NCI-H460 (cell line): ENCODE measurements at places on chromosomes 7 and 10. TPM values are rescaled to one million over a fixed set of nuclear protein-coding genes. Genes with fewer than 3 reads are reported as not detected.

Gene CPEB3
- 3.4 and 3.5 TPM in 2 replicates for total RNA-seq

Gene GRM8
- 0.46 TPM in 1 of 2 replicates, not detected in the other for total RNA-seq

Gene UNC5B
- 50.9 and 55.2 TPM in 2 replicates for total RNA-seq

Gene KAZALD1
- 31.3 and 36.1 TPM in 2 replicates for total RNA-seq

Gene METTL27
- 4.3 and 5.1 TPM in 2 replicates for total RNA-seq

Gene MMD2
- total RNA-seq: not detected in 2 replicates

Gene UPK3B
- 0.15 TPM in 1 of 2 replicates, not detected in the other for total RNA-seq

Gene PPP1R3C
- 160 and 177 TPM in 2 replicates for total RNA-seq

Gene FAM25A
- total RNA-seq: not detected in 2 replicates

DNA sequence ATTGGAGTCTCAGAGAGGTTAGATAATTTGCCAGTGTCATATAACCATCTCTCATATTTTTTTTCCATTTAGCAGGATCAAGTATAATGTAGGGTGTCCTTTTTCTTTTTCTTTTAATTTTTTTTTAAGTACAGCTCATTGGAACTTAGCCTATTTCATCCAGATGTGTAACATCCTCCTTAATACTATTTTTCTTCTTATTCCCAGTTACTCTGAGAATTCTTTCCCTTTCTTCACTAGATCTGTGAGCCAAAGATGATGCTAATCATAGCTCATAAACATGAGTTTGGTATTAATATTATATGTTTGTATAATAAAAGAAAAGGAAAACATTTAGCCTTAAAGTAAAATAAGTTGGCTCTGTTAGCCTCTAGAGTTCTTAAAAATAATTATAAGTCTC, 32.8 kb downstream of the PPP1R9A start:
- DNase-seq: no peak

DNA sequence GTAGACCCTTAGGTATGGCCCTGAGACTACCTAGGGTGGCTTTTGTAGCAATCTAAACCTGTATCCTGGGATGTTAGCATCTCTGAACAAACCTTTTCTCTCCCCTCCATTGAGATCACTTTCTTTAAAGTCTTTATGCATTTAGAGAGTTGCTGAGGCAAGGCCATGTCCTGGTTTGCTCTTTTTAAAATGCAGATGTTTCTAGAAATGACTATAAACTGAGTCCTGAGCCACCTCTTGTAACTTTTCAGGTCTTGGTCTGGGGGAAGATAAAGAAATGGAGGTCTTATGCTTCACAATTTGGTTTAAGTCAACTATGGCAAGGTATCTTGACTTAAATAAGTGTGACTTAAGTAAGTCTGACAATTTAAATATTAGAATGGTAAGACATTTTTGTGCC, 78.0 kb downstream of the AUTS2 start:
- no peak for DNase-seq

- DNase-seq: no peak
These were observed 29.2 kb upstream of the NAMPT start for GRCh38 chr7:106313966-106314365.

- no peak for DNase-seq
These were observed 132.0 kb downstream of the WNT2 start for GRCh38 chr7:117190746-117191435.

DNA sequence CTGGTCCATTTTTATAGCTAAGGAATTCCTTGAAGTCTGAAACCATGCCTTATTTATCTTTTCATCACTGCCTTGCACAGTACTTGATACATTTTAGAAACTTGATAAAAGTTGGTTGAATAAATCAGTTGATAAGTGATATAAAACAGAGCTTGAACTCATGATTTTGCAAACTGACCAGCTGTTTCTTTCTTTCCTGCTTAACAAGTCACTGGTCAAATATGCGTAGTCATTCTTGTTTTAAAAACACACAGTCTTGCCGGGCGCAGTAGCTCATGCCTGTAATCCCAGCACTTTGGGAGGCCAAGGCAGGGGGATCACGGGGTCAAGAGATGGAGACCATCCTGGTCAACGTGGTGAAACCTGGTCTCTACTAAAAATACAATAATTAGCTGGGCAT, 6.3 kb downstream of the TPST1 start:
- DNase-seq: no peak

DNA sequence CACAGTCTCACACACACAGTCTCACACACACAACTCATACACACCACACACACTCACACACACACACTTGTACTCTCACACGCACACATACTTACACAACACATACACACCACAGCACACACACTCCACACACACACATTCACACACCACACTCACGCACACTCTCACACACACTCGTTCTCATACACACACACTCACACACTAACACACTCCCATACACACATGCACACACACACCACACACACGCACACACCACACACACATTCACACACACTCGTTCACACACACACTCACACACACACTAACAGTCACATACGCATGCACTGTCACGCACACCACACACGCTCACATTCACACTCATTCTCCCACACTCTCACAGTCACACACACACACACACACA, 109.8 kb downstream of the PRLHR start:
- no peak for DNase-seq

DNA sequence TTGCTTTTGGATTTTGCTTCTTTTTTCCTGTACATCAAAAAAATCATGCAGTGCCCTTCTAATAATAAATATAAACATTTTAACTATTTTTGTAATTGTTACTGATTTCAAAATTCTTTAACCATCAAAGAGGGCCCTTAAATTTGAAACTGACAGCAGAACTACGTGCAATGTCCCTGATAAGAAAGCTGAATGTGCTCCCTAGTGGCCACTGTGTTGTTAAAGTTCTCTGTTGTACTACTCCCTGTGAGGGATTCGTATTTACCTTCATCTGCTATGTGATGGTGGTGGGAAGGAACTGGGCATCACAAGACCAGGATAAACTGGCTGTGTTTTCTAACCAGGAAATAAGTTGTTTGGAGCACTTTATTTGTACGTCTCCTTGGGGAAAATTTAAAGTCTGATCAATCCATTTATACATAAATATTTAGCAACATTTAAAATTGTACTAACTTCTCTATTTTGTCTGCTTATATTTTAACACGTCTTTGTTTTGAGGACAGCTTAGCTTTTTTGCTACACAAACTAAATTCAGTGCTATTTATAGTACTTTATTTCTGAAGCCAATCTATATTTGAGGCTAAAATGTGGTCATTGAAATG, 322.4 kb downstream of the HGF start:
- peak; percentile 52 for DNase-seq

DNA sequence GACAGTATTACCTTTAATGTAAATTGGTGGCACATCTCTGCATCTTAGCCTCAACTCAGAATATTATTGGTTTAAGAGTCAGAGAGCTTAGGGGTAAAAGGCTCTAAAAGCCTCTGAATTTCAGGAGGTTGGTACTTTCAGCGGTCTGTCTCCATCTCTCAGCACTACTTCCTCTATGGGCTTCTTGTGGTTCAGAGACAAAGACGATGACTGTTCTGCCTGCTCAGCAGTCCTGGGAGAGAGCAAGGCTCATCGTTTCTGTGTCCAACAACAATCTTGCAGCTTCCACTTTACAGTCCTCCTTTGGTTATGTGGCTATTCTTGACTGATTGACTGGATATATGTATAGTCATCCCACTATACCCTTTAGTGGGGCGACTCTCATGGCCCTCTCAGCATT, 394.7 kb downstream of the AUTS2 start:
- no peak for DNase-seq

- no peak for DNase-seq
These were observed 7.5 kb downstream of the HOXA4 start for GRCh38 chr7:27123007-27123476.

- DNase-seq: peak; percentile 53
These were observed 5.8 kb upstream of the C1GALT1 start for GRCh38 chr7:7176406-7177043.

DNA sequence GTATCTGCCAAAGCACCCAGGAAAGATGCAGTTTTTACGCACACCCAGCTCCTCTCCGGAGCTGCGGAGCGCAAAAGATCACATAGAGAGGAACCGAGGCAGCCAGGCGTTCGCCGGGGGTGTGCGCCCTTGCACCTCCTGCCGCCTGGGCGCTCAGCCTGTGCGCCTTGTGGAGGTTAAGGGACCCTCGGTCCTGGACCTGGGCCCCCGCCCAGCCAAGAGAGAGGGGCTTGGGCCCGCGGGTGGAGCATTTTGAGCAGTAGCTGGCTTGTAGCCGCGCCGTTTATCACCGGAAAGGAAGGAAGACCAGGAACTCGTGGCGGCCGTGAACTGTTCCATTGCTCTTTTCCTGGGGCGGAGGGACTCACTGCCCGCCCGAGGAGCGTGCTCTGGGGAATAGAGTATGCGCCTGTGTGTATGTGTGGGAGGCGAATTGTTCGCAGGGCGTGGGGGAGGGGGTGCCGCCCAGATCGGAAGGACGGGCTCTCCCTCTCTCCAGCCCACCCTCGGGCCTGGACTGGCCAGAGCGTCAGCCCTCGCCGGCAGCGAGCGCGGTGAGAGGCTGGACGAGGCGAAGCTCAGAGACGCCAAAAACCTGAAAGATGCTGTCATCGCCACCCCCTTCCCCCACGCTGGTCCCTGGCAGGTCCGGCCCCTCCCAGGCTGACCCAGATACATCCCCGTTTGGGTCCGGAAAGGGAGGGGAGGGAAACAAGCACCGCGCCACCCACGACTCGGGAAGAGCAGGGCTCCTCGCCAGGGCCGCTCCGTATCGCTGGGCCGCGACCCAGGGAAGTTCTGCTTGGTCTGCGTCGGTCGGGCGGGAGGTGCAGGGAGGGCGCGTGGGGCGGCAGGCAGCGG, 1.2 kb upstream of the WNT2 start:
- DNase-seq: no peak

- no peak for DNase-seq
These were observed 145.3 kb upstream of the FAM3C start for GRCh38 chr7:121541457-121541856.

- DNase-seq: no peak
These were observed 70.7 kb downstream of the ARHGAP22 start for GRCh38 chr10:48533951-48534720.

DNA sequence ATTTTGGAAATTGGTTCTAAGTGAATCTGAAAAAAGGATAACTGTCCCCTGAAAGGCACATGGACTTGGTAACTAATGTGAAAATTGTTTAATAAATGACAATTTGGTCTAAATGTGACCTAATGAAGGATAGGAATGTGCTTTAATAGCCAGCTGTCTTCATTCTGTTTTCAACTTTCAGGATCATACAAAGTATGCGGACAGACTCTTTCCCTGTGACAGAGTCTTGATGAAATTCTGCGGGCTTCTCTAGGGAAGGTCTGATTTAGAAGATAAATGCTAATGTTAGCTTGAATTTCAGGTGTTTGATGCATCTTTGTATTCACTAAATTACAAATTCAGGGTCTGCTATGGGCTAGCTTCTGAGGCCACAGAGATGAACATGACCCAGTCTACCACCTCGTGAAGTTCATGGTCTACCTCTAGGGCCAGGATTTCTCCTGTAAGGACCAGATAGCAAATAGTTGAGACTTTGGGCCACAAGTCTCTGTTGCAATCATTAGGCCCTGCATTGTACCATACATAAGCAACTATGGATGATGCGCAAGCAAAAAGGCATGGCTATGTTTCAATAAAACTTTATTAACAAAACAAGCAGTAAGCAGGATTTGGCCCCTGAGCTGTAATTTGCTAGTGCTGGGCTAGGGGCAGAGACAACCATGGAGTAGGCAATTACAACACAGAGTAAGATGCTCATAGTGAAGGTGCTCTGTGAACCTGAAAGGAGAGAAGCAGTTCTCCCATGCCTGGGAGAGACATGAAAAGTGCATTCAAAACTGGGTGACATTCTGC, 368.6 kb downstream of the INHBA start:
- no peak for DNase-seq

- DNase-seq: no peak
These were observed 95.2 kb downstream of the PLCE1 start for GRCh38 chr10:94088926-94089381.

DNA sequence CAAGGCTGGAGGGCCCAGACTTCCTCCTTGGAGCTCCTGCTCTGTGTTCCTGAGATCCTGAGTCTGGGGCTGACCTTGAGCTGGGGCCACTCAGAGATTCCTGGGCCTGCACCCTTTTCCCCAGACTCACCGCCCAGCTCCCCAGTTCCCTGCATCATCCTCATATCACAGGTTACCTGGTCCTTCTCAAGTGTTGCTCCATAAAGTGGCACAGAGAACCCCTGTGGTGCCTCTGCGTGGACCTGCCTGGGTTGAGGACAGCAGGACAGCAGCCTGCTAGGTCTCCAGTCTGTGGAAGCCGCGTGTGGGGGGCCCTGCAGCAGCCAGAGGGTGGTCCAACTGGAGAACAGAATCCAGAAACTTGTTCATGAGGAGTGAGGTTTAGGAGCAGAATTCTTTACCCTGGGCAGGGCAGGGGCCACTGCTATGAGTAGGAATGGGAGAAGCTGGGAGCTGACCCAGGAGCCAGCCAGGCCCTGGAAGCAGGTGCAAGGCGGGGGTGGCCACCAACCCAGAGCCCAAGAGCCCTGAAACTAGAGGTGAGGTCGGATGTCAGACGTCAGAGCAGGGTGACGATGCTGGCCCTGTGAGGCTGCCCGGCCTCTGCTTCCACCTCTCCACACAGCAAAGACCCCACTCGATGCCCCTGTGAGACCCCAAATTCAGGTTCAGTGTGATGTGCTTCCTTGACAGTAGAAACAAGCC, 299.4 kb downstream of the TCERG1L start:
- no peak for DNase-seq

DNA sequence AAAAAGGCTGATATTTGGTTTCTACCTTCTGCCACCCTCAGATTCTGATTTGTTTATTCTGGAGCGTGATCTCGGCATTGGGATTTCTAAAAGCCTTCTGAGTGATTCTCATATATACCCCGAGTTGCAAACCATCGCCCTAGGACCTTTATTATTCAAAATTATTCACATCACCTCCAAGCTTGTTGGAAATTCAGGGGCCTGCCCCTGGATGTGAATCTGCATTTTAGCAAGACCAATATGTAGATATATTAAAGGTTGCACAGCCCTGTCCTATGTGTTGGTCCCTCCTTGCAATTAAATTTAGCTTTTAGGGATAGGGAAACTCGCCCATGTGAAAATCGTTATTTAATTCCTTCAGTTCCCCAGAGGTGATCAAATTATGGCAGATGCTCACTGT, 9.0 kb upstream of the CHN2 start:
- no peak for DNase-seq

- no peak for DNase-seq
These were observed 33.4 kb downstream of the VWDE start for GRCh38 chr7:12370249-12370648.

GRCh38 chr10:102505462-102506115, 1.8 kb downstream of the SUFU start:
- no peak for DNase-seq
